ENCODE measurements at places on chromosomes 2 and 18. TPM values are rescaled to one million over a fixed set of nuclear protein-coding genes. Genes with fewer than 3 reads are reported as not detected.

IL36A gene
- total RNA-seq, result not detected

MAP3K19 gene
- 7.2 TPM for total RNA-seq

C1GALT1C1L gene
- 0.44 TPM for total RNA-seq

TMSB10 gene
- 1,739 TPM for total RNA-seq

GRCh38 chr18:25832001-25832604 is 258.3 kb downstream of the SS18 start:
- DNase-seq, result peak; percentile 58

DNA sequence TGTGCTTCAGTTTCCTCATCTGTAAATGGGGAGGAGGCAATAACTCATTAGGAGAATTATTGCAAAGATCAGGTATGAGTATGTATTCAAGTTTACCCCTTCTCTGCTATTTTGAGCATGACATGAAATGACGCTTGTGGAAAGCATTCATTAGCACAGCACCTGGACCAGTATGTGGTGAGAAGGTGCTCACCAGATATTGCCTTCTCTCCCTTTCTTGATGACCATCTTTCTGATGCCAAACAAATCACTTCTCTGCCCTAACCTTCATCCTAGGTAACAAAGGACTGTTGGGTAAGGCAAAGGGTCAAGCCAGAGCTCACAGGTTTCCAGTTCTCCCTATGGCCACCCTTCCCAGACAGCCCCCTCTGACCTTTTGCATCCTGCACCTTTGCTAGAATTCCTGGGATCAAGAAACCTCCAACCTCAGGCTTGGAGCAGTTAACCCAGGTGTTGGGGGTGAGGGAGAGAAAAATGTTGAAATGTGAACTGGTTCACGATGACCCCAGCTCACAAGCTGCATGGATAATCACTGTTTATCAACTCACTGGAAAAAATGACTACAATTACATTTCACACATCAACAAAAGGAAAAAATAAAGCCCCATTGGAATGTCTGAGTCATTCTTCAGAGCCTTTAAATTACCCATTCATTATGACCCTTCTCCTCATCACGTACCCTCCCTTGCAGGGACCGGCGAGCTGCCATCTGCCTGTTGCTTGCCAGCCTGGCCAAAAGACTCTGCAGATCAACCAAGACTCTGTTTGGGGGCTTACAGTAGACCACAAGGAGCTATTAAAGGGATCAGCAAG is 41.6 kb downstream of the LBH start:
- DNase-seq, result no peak

- DNase-seq, result no peak
Measured at GRCh38 chr2:71536226-71536671, 82.9 kb downstream of the DYSF start.

GRCh38 chr18:73288813-73289212 is 421.0 kb upstream of the NETO1 start:
- no peak for DNase-seq

DNA sequence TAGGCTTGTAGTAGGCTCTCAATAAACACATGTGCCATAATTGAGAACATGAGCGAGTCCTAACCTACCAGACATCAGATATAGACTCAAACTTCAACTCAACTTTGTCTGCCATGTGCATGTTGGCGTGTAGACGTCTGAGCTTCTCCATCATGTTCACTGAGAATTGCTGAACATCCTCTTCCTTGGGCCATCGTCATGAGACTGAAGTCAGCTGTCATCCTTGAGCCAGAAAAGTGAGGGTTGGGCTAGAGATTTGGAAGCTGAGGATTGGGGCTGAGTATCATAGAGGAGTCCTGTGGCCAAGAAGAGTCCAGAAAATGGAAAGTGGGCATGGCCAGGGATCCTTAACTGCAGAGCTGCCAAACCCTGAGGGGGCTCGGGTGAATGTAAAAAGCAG is 7.8 kb upstream of the EFR3B start:
- no peak for DNase-seq

GRCh38 chr18:13136056-13136903 is 82.3 kb upstream of the LDLRAD4 start:
- DNase-seq, result no peak

DNA sequence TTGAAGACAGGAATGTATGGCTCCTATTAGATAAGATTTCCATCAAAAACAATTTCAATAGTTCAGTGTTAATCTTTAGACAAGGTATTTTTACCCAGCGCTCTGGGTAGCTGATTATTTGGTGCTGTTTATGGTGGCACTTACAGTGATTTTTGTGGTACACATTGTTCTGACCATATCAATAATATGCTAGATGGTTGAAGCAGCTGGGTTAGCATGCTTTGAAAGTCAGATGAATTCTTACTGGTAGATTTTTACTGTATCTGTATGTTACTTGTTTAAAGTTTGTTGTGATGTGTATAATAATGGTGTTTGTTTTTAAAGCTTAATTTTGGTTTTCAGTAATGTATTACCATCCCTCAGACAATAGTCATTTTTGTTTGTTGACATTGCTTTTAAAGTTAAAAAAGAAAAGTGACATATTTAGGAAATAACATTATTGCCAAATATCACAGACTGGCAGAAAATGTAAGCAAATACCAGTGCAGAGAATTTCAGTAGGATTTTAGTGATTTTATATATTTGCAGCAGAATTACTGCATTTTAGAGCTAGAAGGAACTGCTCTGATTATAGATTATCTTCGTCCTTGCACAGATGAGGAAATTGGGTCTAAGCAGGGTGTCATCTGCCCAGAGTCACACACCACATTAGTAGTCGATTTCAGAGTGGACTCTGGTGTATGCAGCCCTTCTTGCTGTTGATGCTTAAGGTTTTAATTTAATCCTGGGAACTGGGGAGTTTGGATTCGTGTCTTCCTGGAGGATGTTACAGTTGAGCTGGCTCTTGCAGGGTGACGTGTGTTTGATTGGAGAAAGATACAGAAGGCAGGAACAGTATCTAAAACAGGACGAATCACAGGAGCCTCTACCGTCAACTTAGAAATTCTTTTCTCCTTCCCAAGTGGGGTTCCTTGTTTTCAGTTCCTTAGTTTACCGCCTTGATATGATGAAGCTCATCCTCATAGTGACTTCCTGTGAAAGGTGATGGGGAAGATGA is 6.6 kb downstream of the SOCS6 start:
- DNase-seq, result no peak

GRCh38 chr18:79553154-79553553 is 126.4 kb upstream of the CTDP1 start:
- DNase-seq, result no peak

- DNase-seq, result no peak
Measured at GRCh38 chr2:207871911-207872310, 102.2 kb upstream of the FZD5 start.

- DNase-seq, result no peak
Measured at GRCh38 chr2:65957886-65958285, 477.0 kb upstream of the MEIS1 start.

DNA sequence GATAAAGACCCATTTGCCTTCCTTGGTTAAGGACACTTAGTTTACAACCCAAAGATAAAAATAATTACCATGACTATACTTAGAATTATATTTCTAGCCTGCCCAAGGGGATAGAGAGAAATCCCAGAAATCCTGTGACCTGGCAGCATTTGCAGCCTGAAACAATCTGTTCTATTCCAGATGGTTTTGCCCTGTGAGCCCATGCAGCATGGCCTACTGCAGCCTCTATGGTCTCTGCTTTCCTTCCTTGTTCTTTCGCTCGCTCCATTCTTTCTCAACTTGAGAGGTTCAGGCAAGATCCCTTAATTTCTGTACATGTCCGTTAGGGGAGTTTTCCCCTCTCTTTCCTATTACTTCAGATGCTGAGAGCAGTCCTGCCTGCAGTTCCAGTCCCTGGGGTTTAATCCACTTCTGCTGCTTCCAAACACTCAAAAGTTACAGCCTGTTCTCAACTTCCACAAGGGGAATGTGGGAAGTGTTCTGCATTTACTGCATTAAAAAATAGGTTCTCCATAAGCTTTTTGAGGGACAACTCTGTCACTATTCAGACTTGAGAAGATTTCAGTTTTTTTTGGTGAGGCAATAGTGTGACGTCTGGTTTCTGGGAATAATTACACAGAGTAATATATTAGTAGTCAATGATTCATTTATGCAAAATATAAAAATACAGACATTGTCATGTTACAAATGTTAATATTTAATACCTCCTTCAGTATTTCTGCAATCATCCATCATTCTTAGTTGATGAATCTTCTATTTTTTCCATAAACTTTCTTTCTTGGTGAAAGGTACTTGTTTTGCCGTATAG is 80.3 kb downstream of the CDCA7 start:
- DNase-seq, result no peak

DNA sequence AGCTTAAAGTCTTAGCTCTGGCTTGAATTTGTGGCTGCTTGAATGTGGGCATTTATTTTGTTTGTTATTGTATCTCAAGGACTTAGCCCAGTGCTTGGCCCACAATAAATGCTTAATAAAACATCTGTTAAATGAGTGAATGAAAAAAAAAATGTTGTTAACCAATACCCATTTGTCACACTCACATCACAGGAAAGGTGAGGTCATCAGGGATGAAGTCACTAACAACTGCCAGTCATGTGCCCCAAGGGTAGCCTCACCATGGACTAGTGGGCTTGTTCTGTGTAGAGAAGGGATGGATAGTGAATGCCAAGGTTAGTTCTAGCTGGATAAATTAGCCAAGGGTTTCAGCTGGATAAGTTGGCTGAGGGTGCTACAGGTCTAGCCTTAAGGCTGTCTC is 3.0 kb downstream of the NRBP1 start:
- no peak for DNase-seq

DNA sequence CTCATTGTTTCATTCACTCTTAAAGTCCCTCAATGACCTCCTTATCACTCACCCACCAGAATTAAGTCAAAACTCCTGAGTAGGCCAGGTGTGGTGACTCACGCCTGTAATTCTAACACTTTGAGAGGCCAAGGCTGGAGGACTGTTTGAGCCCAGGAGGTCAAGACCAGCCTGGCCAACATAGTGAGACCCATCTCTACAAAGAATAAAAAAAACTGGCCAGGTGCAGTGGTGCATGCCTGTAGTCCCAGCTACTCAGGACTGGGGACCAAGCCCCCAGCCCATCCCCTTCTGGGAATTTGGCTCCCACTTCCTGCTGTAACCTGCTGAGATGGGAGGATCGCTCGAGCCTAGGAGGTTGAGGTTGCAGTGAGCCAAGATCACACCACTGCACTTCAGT is 28.9 kb downstream of the TMEM247 start:
- no peak for DNase-seq

DNA sequence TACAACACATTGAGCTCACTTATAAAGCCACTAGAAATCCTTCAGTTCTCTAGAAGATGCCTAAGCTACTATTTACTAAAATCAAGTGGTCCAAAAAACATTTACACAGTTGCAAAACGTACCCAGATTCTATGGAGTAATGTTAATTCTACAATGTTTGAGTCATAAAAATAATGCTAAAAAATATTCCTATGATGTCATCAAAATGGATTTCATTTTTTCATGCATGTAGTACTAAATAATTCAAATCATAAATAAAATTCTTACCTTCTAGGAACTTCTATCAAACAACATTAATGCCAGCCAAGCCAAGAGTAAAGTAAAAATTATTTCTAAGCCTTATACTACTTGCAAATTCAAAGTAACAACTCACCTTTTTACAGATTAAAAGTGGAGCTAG is 168.9 kb upstream of the EPC2 start:
- DNase-seq, result no peak
